ENCODE measurements at places on chromosomes 16 and 17. TPM values are rescaled to one million over a fixed set of nuclear protein-coding genes. Genes with fewer than 3 reads are reported as not detected.

The PTGES3L gene
- not detected for total RNA-seq

The KIF19 gene
- total RNA-seq = 0.54 TPM

The SSH2 gene
- total RNA-seq = 32.8 TPM

The MILR1 gene
- total RNA-seq = 21.8 TPM

The TBX4 gene
- not detected for total RNA-seq

The ITGA2B gene
- total RNA-seq = not detected

Measured in cardiac ventricle fibroblast (primary cell).